Activated naive CD4-positive, alpha-beta T cell (primary cell): ENCODE measurements at places on chromosomes 1 and 21.

- no peak for DNase-seq
Measured at GRCh38 chr1:24898909-24899439, 31.1 kb downstream of the RUNX3 start.

DNA sequence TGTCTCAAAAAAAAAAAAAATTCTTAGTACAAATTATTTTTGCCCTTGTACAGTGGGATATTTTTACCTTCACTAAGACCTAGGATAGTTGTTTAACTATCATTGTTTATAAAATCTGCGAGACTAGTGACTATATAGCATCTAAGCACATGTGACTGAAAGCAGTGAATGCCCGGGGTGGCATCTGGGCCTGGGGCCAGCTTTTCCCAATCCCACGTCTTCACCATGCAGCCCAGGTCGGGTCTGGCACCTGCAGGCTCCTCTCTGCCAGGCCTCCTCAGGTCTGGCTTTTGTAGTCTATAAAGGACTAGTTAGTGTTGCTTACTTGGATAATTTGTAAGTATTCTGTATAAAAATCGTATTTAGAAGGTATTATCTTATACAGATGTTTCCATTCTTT, 40.8 kb downstream of the CBS start:
- DNase-seq = no peak

GRCh38 chr1:34923490-34923889, 6.0 kb downstream of the DLGAP3 start:
- DNase-seq = no peak

DNA sequence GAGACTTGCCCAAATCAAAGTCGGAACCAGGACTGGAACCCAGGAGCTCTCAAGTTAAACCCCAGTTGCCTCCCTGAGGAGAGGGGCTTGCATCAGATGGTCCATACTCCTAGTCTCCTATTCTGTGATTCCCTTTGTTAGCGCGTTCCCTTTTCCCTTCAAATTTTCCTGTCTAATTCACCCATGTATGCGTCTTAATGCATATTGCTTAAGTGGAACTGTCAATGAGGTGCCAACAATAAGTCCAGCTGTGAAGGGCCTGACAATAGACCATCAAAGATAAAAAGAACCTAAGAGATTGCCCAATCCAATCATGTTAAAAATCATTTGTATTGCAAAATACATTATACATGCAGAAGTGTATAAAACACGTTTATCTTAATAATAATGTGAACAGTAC, 634 bp upstream of the SPATA6 start:
- no peak for DNase-seq

DNA sequence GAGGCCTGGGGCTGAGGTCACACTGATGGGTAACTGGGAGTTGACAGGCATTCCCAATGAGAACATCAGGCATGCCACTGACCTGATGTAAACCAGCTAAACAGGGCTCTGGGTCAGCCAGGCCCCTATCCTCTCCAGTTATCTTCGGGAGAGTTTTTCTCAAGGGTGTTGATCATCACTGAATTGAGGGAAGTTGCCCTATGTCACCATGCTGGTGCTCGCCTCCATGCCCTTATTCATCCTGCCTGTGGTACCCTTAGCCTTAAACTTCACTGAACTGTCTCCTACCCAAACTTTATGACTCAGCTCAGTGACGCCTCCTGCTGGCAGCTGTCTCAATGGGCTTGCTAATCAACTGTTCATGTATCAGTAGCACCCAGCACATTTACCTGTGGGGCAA, 80.7 kb upstream of the TNR start:
- DNase-seq = no peak

DNA sequence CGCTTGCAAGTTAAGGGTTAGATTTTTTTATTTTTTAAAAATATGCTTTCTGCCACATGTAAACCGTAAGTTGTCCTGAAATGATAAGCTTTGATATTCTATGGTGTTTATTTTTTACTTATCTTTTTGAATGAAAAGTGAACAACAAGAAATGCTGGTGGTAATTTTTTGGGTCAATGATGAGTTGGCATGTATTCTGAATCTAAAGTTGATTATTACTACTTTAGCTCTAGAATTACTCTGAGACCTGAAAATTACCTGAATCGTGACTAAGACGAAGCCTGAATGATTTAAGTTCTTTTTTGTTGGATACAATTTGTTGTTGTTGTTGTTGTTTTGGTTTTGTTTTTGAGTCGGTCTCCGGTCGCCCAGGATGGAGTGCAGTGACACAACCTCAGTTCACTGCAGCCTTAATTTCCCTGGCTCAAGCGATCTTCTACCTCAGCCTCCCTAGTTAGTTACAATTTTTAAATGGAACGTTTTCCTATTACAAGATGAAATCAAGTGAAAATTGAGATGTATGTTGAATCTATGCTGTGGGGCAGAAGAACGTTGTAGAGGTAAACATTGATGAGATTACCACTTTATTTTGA, 941 bp downstream of the RABGGTB start:
- no peak for DNase-seq
